AG09319 (cell line): ENCODE measurements at places on chromosomes 5 and 9.

- no peak for DNase-seq
Observed at GRCh38 chr5:169339869-169340268, 38.9 kb upstream of the SLIT3 start.

GRCh38 chr9:2271426-2271825 is 256.3 kb downstream of the SMARCA2 start:
- DNase-seq: no peak

- DNase-seq: no peak
Observed at GRCh38 chr5:66617991-66618768, 22.0 kb downstream of the MAST4 start.

DNA sequence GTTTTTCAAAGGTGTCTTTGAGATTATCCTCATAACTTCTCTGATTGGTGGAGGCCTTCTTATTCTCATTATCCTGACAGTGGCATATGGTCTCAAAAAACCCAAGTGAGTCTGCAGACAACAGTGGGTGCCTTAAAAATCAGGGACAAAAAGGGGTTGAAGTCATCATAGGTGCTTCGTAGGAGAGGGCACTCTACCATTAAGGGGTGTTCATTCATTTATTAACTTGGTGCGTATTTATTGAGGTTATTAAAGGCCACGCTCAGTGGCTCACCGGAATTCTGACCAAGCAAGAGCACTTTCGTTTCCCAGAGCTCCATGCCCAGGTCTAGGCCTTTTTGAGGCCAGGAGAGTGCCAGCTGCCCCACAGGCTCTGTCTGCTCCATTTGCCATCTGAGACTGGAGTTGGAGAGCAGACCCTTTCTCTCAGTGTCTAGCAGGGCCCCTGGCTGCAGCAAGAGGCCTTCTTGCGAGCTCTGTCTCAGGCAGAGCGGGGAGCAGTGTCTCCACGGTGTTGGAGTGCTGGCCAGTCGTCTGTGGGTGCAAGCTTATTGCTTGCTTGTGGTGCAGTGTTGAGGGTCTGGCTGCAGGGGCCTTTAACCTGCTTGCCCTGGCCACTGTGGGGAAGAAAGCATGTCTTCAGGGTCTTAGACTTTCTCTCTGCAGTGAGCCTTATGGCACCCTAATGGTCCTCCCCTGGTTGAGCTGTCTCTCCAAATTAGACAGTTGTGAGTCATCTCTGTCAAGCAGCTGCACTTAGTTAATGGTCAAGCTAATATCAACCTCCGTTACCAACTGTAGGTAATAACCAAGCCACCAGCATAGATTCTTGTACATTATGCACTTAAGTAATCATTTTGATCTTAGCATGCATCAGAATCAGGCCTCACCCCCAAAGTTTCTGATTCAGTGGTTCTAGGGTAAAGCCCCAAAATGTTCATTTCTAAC is 62.6 kb downstream of the IL31RA start:
- DNase-seq: no peak

- DNase-seq: no peak
Observed at GRCh38 chr5:34867660-34868059, 28.7 kb downstream of the TTC23L start.

DNA sequence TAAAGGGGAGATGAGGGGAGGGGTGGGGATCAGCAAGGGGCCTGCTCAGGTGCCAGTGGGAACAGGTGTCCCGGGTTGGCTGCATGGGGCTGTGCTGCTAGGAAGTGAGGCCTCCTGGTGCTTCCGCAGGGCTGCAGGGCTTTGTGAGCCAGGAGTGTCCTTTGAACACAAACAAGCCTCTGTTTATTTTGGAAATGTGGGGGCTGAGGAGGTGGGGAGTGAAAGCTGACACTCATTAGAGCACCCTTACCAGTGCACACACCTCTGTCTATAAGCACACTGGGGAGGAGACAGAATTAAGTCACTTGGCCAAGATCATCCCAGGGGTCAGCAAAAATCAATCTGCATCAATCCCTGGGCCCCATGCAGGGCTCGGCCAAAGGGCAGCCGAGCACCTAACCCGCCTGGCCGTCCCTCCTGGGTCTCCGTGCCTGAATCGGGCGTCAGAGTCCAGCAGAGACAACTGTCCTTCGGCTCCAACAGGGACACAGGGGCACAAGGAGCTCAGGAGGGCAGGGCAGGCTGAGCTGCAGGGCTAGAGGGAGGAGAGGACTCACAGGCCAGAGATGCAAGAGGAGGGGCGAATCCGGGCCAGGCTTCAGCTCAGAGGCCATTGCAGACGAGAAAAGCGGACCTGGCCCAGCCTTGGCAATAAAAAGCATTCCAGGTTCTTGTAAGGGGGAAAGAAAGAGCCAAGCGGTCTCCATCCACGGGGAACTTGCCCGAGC is 99.8 kb downstream of the VAV2 start:
- no peak for DNase-seq

DNA sequence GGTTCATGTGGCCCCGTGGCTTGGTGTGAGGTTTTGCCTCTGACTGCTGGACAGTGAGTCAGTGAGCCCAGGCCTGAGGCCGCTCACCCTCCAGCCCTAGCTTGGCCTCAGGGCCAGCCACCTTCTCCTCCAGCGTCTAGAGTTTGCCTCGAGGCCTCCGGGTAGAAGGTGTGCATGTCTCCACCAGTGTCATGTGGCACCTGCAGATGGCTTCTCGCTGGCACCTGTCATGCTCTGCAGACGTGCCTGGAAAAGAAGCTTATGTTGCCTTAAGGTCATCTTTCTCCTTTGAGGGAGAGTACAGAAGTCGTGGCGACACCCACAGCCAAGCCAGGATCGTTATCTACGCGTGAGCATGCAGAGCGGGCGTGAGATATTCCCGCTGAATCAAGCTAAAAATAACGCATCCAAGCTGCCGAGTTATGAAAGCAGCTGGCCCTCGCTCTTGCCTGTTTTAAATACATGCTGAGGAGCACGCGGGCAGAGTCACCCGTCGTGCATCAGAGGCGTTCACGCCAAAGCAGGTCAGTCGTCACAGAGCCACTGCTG is 79.7 kb upstream of the FCN2 start:
- no peak for DNase-seq

DNA sequence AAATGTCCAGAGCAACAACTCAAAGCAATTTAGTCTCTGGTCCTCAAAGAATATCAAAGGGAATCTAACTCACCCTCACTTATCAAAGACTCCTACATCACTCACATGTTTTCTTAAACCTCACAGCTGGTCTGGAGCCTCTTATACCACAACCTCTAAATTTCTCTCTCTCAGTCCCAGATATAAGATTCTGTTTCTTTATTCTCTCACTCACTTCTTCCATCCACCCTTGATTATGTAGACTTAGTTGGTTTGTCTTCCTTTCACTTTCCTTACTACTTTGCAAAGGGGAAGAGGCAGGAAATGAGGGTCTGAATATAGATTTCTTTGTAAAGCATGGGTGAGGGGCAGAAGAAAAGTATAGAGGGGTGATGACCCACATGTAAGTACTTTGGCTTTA is 75.4 kb upstream of the STARD4 start:
- no peak for DNase-seq

- DNase-seq: no peak
Observed at GRCh38 chr9:13213337-13213736, 66.2 kb downstream of the MPDZ start.

DNA sequence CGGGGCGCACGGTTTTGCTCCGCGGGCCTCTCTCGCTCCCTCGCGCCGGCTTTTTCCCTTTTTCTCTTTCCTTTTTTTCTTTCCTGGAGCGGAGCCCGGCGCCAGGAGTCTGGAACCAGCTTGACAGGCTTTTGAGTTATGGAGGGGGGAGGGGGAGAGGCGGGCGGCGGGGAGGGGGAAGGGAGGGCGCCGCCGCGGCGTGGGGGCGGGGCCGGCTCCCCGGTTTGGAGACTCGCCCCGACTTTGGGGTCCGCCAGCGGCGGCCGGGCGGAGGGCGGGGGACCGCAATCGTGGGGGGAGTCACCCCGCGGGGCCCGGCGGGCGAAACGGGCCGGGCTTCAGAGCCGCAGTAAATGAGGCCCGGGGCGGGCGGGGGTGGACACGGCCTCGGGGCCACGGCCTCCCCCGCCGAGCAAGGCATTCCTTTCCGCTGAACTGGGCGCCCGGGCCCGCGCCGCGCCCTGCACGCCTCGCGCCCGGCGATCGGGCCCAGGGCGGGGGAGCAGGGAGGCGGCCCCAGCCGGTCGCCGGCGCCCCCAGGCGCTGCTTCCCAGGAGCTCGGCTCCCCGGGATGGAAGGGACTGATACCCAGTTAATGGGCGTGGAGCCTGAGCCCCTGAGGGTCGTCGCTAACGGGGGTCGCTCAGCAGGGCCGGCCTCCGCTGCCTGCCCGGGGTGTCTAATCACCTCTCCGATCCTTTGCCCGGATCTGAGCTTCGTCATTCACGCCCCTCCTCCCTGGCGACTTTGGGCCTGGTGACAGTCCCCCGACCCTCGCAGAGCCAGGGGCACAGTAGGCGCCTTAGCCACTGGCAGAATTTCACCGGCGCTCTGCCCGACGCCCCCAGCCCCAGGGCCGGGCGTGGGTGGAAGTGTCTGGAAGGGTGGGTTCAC is 138.1 kb downstream of the C9orf50 start:
- DNase-seq: peak; percentile 83

DNA sequence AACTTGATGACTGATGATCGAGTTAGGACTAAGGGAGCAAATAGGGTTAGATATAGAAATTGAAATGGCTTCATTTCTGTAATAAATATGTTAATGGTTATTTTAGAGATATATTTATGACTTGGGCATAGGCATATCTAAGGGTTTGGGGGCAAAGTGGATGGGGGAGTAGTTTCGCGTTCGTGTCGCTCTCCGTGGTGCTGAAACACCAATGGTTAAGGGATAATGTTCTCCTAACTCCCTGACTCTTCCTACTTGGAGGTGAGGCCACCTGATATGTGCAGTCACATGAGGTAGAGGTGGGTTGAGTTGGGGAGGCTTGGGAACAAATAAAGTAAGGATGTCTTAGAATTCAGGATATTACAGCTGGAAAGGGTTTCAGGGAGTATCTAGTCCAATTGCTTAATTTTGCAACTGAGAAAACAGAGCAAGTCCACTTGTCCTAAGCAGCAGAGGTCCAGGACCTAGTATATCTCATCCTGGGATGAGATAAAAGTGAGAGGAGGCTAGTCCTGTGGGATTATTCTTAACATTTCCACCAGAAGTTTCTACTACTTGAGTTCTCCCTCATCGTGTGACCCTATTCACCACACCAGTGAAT is 44.0 kb upstream of the MAP1B start:
- DNase-seq: no peak

- no peak for DNase-seq
Observed at GRCh38 chr5:171122372-171122771, 186.7 kb upstream of the TLX3 start.

DNA sequence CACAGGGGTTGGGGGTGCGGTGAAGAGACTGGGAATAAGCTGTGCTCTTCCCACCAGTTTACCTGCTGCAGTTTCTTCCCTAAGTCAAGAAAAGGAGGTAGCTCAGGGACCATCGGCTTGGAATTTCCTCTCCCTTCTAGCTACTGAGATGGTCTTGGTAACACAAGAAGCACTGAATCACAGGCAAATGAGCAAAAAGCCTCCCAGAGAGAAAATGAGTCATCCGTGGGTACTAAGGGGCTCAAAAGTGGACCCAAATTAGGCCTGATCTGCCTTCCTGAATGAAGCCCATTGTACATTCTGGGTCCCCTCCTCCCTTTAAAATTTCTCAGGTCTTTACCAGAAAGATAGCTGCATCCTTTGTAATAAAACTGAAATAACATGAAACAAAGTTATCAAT is 49.9 kb downstream of the PTPN3 start:
- peak; percentile 16 for DNase-seq

DNA sequence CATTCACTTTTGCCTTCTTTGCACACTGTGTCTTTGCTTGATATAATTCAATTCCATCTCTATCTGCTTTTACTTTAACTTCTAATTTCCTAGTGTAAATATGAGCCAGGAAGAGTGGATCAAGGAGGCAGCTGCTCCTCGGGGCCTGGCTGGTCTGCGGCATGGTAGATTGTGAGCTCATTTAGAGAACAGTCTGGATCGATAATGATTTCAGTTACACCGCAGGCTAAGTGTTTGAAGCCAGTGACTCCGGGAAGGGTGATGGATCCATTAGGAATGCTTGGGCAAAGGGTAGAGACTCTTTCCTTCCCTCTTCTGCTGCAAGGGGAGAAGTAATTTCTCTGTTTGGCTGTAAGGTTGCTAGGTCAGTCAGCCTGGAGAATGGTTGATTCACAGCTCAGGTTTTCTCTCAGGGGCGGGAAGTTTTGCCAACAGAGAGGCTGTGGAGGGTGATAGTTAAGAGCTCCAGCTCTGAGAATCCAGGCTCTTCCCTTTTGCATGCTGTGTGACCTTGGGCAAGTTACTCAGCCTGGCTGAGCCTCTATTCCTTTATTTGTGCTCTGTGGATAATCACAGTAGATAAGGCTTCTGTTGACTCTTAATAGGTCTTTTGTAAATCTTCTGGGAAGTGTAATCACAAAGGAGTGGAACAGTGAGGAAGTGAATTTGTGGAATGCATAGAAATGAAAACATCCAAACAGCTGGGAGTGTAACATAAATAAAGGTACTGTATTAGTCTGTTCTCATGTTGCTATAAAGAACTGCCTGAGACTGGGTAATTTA is 99.1 kb downstream of the PTTG1 start:
- no peak for DNase-seq

DNA sequence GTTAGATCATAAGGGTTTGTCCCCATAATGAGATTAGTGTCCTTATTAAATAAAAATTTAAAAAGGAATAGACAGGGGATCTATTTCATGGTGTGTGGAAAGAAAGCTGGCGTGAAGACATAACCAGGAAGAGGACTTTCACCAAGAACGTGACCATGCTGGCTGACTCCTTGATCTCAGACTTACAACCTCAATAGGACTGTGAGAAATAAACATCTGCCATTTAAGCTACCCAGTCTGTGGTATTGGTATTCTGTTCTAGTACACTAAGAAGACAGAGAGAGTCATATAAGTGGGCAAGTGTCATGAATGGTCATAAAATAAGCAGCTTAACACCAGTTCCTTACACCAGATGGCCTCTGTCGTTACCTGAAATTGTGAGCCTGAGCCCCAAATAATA is 259.4 kb upstream of the CCNG1 start:
- no peak for DNase-seq

DNA sequence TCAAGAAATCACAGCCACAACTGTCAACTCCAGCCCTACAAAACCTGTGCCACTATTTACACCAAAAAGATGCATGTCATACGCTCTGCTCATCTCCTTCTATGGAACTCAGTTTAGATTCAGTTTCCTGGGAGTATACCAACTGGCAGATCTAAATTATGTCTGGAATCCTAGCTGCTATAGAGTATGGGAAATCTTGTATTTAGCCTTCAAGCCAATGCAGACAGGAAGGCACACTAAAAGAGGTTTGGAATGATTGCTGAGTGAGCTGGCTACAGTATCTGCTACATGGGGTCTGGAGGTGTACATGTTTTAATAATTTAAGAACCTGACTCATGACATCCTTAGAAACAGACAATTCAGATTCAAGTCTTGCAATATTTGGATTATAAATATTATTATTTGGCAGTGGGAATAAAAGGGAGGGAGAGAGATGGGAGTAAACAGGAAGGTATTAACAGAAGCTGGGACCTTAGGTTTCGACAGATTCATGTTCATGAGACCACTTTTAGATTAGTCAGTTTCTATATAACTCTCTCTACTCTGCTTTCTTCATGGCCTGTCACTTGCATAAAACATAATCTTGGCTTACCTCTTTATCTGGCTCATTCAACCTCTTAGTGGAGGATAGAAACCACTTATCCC is 178.8 kb upstream of the HAPLN1 start:
- DNase-seq: no peak

GRCh38 chr9:14158916-14159315 is 155.0 kb downstream of the NFIB start:
- no peak for DNase-seq

- no peak for DNase-seq
Observed at GRCh38 chr5:96243862-96244261, 189.2 kb downstream of the PCSK1 start.
